ENCODE measurements at places on chromosomes 1 and 21. TPM values are rescaled to one million over a fixed set of nuclear protein-coding genes. Genes with fewer than 3 reads are reported as not detected.
A peak's percentile ranks its signal among the peaks of the same experiment; 100 is the strongest.

GRCh38 chr1:29786195-29786594 lies 549.9 kb downstream of the PTPRU start:
- DNase-seq = no peak
- no peaks in the 10 kb centered on the region for H3K36me3 ChIP-seq
- no peaks in the 10 kb centered on the region for H3K27me3 ChIP-seq
- H3K4me3 ChIP-seq = no peak overlapping the region
- H3K27ac ChIP-seq = no peak overlapping the region
- H3K4me1 ChIP-seq = no peaks in the 10 kb centered on the region

DNA sequence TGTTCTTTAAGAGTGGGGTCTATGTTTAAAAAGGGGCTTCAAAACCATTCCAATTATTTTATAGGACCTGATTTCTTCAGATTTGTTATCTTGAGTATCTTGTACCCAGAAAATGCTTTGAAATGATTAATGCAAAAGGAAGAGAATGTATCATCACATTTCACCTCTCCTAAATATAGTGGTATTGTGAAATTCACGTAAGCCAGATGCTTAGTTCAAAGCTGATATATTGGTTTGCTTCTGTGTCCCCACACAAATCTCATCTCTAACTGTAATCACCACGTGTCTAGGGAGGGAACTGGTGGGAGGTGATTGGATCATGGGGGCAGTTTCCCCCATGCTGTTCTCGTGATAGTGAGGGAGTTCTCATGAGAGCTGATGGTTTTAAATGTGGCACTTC lies 8.5 kb downstream of the SOAT1 start:
- no peak overlapping the region for H3K27ac ChIP-seq
- no peak for DNase-seq

DNA sequence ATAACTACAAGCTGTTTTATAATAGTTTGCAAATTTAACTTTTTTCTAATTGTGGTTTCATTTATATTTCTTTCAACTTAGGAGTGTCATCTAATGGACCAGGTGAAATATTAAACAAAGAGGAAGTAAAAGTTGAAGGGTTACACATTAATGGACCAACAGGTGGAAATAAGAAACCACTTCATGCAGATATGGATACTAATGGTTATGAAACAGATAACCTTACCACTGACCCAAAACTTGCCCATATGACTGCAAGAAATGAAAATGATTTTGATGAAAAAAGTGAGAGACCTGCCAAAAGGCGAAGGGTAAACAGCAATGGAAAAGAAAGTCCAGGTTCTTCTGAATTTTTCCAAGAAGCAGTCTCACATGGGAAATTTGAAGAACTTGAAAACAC lies 59.7 kb downstream of the MIER1 start:
- H3K27ac ChIP-seq = no peak overlapping the region
- H3K36me3 ChIP-seq = peaks cover 6% of the 10 kb centered on the region
- no peaks in the 10 kb centered on the region for H3K27me3 ChIP-seq
- no peak overlapping the region for H3K4me3 ChIP-seq
- peaks cover 5% of the 10 kb centered on the region for H3K4me1 ChIP-seq

- no peak overlapping the region for H3K27ac ChIP-seq
- no peaks in the 10 kb centered on the region for H3K36me3 ChIP-seq
- no peak for DNase-seq
- no peak overlapping the region for H3K4me3 ChIP-seq
- H3K27me3 ChIP-seq = no peaks in the 10 kb centered on the region
These were observed 42.0 kb downstream of the RAB3B start for GRCh38 chr1:51948491-51948915.

- DNase-seq = no peak
- no peak overlapping the region for H3K4me3 ChIP-seq
- peaks cover 5% of the 10 kb centered on the region for H3K27me3 ChIP-seq
- no peak overlapping the region for H3K27ac ChIP-seq
- H3K36me3 ChIP-seq = no peaks in the 10 kb centered on the region
- H3K4me1 ChIP-seq = no peaks in the 10 kb centered on the region
These were observed 171.5 kb upstream of the IRF2BP2 start for GRCh38 chr1:234781241-234782065.

DNA sequence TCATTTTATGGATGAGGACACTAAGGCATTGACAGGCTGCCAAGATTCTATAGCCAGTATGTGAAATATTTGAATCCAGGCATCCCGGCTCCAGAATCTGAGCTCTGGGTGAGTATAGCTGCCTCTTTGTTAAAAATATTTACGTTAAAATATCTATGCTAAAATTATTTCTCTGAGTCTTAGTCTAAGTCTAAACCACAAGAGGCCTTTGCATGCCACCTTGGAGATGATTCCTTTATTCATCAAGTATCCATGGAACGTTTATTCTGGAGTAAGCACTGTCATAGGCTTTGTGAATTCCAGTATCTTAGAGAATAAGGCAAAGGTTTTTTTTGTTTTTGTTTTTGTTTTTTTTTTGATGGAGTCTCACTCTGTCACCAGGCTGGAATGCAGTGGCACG lies 116.4 kb downstream of the GREM2 start:
- H3K27me3 ChIP-seq = no peaks in the 10 kb centered on the region
- peaks cover 2% of the 10 kb centered on the region for H3K4me1 ChIP-seq
- no peak overlapping the region for H3K27ac ChIP-seq
- peaks cover 2% of the 10 kb centered on the region for H3K36me3 ChIP-seq

GRCh38 chr1:175792136-175792535 lies 48.7 kb upstream of the TNR start:
- no peaks in the 10 kb centered on the region for H3K4me1 ChIP-seq
- no peaks in the 10 kb centered on the region for H3K27me3 ChIP-seq
- H3K27ac ChIP-seq = no peak overlapping the region
- DNase-seq = no peak
- H3K36me3 ChIP-seq = no peaks in the 10 kb centered on the region
- no peak overlapping the region for H3K4me3 ChIP-seq

GRCh38 chr1:114510274-114511031 lies 550 bp downstream of the TRIM33 start:
- H3K4me1 ChIP-seq = no peaks in the 10 kb centered on the region
- peak overlapping the region; percentile 93 for H3K4me3 ChIP-seq
- DNase-seq = no peak
- H3K27me3 ChIP-seq = no peaks in the 10 kb centered on the region

DNA sequence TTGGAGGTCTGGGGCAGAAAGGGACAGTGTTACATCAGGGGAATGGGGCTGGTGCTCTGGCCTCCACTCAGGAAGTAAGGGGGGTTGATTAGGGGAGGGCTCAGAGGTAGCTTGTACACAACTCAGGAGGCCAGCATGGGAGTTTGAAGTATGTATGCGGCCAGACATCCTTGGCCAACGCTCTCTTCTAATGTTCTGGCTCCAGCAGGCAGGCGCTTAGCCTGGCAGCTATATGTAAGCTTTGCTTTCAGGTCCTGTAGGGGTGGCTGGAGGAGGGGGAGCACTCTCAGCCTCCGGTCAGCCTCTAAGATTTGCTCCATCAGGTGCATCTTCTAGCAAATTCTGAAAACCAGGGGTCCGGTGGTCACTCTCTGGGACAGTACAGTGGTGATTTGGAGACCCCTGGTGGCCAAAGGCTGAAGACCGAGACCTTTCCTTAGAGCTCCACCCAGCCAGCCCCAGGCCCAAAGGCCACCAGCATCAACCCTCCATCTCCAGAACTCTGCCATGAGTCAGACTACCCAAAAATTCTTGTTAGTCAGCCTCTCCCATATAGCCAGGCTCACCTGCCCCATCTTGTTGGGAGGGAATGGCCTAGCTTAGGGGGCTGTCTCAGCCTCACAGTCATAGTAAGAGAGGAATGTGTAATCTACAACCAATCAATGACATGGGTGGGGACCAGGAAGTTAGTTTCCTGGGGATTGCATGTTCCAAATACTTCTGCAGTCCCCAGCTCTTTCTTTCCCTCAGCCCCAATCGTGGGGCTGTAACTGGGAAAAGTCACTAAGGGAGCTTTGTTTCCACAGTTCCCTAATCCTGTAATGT lies 9.7 kb upstream of the COL8A2 start:
- no peaks in the 10 kb centered on the region for H3K27me3 ChIP-seq
- H3K36me3 ChIP-seq = peaks cover 2% of the 10 kb centered on the region
- peak overlapping the region; percentile 84 for H3K27ac ChIP-seq
- no peak overlapping the region for H3K4me3 ChIP-seq

DNA sequence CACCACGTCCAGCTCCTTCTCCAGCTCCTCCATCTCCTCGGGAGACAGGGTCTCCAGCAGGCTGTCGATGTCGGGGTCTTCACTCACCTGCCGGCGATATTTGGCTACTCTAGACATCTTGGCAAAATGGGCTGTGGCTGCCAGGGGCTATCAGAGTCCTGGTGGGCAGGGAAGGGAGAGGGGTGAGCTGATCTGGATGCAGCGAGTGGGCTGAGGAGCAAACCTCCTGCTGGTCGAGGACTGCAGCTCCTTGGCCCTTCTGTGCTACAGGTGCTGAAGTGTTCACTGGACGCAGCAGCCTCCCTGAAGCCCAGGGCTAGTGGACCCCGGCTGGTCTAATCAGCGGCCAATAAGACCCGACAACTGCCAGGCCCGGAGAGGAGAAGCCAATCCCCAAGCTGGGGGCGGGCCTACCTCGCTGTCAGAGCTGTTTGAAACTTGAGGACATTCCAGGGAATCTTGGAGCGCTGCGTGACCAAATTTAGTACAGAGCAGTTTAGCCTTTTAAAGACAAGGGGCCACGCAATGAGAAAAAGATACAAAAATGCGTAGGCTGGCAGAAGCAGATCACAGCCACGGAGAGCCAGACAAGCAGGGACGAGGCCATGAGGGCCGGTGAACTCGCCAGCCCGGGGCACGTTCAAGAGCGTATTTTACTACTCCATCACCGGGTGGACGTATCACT lies at the start of gene LMOD1:
TSS of gene LMOD1 (minus strand) at position 325 of the 685 bp plus-strand sequence. CDS start at position 117, 208 bp downstream.
- H3K27me3 ChIP-seq = no peaks in the 10 kb centered on the region
- H3K27ac ChIP-seq = peak within 1 kb of the TSS; percentile 68
- peak; percentile 98 for DNase-seq

GRCh38 chr21:38927776-38928175 lies 122.0 kb downstream of the ETS2 start:
- no peaks in the 10 kb centered on the region for H3K27me3 ChIP-seq
- H3K36me3 ChIP-seq = no peaks in the 10 kb centered on the region
- H3K27ac ChIP-seq = no peak overlapping the region

DNA sequence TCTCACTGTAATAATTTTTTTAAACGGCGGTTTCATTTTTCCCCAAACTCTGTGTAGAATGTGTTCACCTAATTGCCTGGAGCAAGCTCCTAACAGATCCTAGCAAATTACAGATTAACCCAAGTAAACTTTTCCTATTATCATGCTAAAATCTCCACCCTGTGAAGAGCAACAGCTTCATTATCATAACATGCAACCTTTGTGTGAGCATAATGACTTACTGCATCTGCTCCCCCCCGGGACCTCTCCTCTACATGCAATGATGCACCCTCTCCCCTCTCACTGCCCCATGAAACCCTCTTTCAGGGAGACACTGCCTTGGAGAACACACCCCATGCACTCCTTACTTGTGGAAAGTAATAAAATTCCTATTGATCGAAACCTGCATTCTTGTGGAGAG lies 717.0 kb upstream of the TMPRSS15 start:
- DNase-seq = no peak
- H3K36me3 ChIP-seq = no peaks in the 10 kb centered on the region
- H3K27me3 ChIP-seq = no peaks in the 10 kb centered on the region
- H3K4me3 ChIP-seq = no peak overlapping the region
- no peaks in the 10 kb centered on the region for H3K4me1 ChIP-seq

- no peak for DNase-seq
- no peak overlapping the region for H3K27ac ChIP-seq
- H3K4me1 ChIP-seq = no peaks in the 10 kb centered on the region
- no peak overlapping the region for H3K4me3 ChIP-seq
- no peaks in the 10 kb centered on the region for H3K36me3 ChIP-seq
These were observed 74.0 kb upstream of the ARHGEF16 start for GRCh38 chr1:3380469-3380868.

DNA sequence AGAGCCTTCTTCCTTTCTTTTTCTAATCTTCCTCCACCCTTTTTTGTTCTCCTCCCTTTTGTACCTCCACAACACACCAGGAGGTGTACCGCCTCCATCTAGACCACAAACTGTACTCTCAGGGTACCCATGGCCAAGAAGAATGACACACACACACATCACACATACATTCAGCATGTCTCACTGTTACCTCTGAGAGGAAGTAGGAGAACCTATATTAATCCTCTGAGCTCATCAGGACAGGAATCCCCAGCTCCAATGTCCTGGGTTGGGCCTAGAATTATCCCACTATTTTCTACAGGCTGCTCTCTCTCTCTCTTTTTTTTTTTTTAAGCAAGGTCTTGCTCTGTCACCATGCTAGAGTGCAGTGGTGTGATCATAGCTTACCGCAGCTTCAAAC lies 36.7 kb downstream of the ATP2B4 start:
- no peak overlapping the region for H3K4me3 ChIP-seq
- no peaks in the 10 kb centered on the region for H3K27me3 ChIP-seq
- H3K27ac ChIP-seq = peak overlapping the region; percentile 89
- peaks cover 51% of the 10 kb centered on the region for H3K4me1 ChIP-seq

DNA sequence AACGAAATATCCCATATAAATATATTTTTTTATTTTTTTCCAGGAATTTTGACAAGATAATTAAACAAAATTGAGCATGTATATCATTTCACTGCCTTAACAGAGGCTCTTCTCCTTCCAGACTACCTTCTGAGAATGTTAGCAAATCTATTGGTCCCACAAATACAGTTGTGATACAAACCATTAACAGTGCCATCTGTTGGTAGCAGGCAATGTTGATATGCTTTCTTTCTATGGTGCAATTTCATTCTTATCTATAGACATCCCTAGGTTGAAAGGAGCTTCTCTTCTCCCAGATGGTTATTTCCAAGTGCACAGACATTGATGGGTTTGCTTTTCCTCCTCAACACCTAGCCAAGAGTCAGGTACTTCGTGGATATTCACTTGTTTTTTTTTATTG lies 303.6 kb downstream of the USH2A start:
- peak; percentile 54 for DNase-seq
- no peaks in the 10 kb centered on the region for H3K27me3 ChIP-seq
- no peak overlapping the region for H3K4me3 ChIP-seq
- no peak overlapping the region for H3K27ac ChIP-seq
- no peaks in the 10 kb centered on the region for H3K36me3 ChIP-seq

GRCh38 chr1:107748531-107748930 lies 216.4 kb downstream of the VAV3 start:
- H3K27me3 ChIP-seq = no peaks in the 10 kb centered on the region
- H3K36me3 ChIP-seq = no peaks in the 10 kb centered on the region
- H3K4me3 ChIP-seq = no peak overlapping the region
- DNase-seq = peak; percentile 46
- H3K27ac ChIP-seq = no peak overlapping the region
- no peaks in the 10 kb centered on the region for H3K4me1 ChIP-seq

- H3K4me3 ChIP-seq = no peak overlapping the region
- H3K36me3 ChIP-seq = no peaks in the 10 kb centered on the region
- H3K4me1 ChIP-seq = no peaks in the 10 kb centered on the region
- DNase-seq = no peak
- H3K27me3 ChIP-seq = no peaks in the 10 kb centered on the region
- no peak overlapping the region for H3K27ac ChIP-seq
These were observed 20.7 kb upstream of the KIF1B start for GRCh38 chr1:10189659-10190058.

Gene MACO1
- 16.9 TPM for total RNA-seq

Gene LCE1E
- not detected for total RNA-seq

Gene OR2W3
- total RNA-seq = not detected

Gene CFHR4
- not detected for total RNA-seq

Gene CASQ1
- total RNA-seq = 0.26 TPM

Gene VANGL2
- total RNA-seq = not detected

Gene LHX4
- under 0.01 TPM for total RNA-seq

Gene WDR64
- total RNA-seq = not detected

Gene SNX7
- 39.0 TPM for total RNA-seq

Gene FCRL1
- not detected for total RNA-seq

Gene WNT9A
- 1.0 TPM for total RNA-seq

Gene LAD1
- total RNA-seq = not detected

Data from fibroblast of lung (primary cell).